CD4-positive, alpha-beta T cell treated with Interleukin-4 for 1 hour (primary cell): ENCODE measurements at places on chromosomes 6 and 20.

DNA sequence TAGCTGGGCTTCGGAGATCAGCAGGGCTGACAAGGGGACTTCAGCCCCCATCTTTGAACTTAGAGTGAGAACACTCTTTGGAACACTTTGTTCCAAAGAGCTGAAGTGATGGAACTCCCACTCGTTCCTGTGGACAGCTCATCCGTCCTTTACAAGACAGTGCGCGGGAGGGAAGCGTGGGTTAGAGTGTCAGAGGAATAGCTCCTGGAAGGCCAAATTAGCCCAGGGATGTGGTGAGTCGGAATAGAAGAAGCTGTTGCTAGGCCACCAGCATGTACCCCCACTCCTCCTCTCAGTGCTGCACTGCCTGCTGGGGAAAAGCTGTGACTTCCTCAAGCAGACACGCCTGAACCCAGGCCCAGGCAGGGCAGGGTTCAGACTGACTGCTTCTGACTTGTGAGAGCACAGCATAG lies 1.7 kb downstream of the SDCBP2 start:
- DNase-seq: no peak

DNA sequence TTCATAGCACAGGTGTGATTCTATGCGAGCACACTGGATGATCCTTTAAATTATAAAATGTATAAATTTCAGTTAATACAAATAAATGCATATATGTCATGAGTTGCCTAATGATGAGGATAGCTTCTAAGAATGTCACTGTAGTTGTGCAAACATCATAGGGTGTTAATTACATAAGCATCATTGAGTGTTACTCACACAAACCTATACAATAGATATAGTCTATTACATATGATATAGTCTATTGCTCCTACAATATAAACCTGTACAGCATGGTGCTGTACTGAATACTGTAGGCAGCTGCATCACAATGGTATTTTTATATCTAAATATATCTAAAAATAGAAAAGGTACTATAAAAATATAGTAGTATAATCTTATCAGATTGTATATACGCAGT lies 159.0 kb downstream of the PTPRK start:
- no peak for DNase-seq

DNA sequence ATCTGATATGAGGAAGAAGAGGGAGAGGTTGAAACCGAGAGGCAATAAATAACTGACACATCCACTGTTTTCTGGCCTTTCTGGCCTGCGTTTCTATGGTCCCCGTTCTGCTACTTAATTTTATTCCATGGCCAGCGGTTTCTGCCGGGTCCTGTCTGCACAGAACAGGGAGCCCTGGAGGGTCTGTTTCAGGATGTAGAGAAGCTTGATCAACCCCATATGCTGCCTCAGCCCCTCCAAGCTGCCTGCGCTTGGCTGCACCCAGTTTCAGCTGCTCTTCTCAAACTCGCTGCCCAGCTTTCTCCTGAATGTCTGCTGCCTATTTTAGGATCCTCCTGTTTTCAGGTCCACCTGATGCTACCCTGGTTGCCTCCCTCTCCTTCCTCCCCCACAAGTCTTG lies 18.5 kb upstream of the PACSIN1 start:
- DNase-seq: no peak

DNA sequence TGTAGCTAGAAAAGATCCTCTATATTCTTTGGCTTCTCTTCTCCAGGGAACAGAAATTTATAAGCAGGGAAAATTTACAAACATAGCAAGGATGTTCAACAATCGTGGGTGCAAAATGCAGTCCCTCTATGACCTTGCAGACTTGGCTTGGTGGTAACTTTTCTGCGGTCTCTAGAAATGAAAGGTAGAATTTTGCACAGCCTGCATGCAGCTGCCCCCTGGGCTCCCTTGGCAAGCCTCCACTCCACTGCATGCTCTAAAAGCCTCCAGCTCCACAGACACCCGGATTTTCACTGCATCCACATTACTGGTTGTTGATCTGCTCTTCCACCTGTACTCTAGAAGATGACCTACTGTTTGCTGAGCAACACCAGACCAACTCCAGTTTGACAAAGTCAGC lies 236.5 kb upstream of the EYS start:
- no peak for DNase-seq

DNA sequence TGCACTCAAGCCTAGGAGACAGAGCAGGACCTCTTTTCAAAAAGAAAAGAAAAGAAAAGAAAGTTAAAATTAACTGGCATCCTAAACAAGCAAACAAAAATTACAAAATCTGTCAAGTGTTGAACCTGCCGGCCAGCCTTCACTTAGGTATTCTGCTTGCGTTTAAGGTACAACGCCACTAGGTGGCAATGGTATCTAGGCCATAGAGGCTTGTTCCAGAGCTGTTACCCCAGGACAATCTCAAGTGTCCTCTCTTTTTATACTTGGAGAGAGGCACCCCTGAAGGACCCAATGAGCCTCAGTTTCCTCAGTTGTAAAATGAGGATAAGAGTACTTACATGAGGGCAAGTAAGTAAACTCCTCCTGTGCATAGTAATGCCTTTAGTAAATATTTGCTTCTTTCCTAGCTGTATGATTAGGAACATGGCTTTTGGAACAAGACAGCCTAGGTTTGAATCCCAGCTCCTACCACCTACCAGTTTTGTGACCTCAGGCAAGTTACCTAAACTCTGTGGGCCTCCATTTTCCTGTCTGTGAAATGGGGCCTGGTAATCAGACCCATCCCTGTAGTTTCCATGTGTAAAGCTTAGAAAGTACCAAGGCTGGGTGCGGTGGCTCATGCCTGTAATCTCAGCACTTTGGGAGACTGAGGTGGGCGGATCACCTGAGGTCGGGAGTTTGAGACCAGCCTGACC lies 5.8 kb upstream of the PACSIN1 start:
- peak; percentile 64 for DNase-seq

- DNase-seq: no peak
Measured at GRCh38 chr6:167146135-167146534, 11.6 kb downstream of the GPR31 start.
